ENCODE measurements at places on chromosomes 5 and 9. TPM values are rescaled to one million over a fixed set of nuclear protein-coding genes. Genes with fewer than 3 reads are reported as not detected.

GRCh38 chr9:109017493-109017892 is 4.2 kb upstream of the CTNNAL1 start:
- DNase-seq = no peak

DNA sequence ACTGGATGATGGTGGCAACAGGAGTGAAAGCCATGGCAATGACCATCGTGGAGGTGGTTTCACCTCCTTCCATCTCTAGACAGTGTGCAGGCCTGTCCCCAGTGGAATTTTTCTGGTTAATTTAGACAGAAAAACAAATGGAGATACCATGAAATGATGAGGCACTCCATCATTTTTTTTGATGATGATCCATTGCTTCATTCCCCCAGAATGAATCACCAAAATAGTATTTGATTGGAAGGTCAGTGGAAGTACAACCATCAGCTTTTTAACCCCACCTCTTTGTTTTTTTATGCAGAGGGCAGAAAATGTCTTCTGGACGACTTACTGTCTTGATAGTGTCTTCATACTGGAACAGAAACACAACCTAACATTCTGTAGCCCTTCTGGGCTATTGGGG is 42.6 kb upstream of the ADRA1B start:
- no peak for DNase-seq

DNA sequence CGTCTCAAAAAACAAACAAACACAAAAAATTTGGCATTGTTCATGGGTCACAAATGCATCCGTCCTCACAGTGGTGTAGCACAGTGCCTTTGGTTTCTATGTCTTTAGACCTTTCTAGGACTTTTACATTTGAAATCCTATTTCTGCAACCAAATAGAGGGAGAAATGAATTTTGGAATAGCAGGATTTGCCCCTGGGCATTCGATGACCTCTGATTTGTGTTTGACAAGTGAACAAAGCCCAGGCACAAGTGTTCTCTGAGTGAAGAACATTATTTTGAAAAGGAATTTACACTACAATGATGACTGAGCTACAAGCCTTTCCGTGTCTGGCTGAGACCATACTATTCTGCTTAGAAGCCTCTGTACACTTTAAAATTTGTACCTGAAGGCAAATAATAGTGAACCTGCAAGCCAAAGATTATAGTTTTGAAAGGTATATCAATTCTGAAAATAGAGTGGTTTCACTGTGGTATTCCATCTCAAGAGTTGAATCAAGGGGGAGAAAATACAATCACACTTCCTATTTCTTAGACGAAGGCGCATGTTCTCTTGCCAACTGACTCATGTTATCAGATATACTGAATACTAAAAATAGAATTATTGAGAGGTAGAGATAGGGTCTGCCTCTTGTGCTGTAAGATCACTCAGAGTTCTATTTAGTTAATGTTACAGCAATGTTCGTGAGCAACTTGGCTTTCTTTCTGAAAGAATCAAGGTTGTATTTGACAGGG is 297.6 kb downstream of the KDM4C start:
- no peak for DNase-seq

GRCh38 chr9:113624721-113625120 is 161.2 kb downstream of the RGS3 start:
- peak; percentile 66 for DNase-seq

DNA sequence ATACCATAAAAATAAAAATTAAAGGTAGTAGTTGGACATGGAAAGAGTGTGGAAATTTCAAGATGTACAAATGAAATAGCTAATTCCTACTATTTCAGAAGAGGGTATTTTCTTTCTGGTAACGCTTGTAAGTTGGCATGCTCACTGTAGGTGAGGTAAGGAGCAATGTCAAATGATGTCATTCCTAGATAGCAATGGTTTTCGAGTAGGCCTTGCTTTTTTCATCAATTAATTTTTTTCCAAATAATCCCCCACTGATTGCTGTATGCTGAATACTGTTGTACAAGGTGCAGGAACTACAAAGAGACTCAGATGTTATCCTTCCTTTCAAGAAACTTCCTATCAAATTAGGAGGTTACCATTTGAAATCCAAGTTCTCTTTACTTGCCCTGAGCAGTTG is 928 bp upstream of the SELENOP start:
- no peak for DNase-seq

GRCh38 chr5:9104571-9105339 is 441.1 kb downstream of the SEMA5A start:
- DNase-seq = no peak

DNA sequence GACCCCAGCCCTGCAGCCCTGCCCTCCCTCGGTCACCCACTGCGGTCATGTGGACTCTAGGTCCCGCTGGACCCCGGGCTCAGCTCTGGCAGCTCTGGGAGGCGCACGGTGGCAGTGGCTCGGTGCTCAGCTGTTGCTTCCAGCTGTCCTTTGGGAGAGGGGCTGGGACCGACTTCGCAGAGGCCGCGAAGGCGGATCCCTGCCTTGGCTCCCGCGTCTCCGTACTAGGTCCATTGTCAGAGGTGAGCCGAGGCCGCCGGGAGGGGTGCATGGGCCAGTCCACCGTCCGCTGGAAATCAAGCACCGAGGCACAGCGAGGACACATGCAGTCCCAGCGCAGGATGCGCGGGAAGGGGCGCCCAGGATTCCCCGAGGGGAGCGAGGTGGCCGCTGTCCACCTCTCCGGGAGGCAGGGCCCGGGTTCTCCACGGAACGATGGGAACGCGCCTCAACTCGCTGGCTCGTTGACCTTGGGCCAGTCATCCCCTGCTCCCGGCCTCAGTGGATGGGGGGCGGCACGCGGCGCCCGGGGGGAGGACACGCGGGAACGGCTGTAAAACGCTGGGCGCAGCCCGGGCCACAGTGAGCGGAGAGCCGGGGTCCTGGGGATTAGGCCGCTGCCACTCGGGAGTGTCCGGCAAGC is 732 bp downstream of the GBGT1 start:
- peak; percentile 50 for DNase-seq

GRCh38 chr5:10876006-10876744 is 115.1 kb upstream of the DAP start:
- DNase-seq = no peak

- DNase-seq = no peak
Measured at GRCh38 chr9:27763831-27764230, 190.6 kb upstream of the C9orf72 start.

- DNase-seq = no peak
Measured at GRCh38 chr5:72572236-72572765, 65.1 kb upstream of the ZNF366 start.

- DNase-seq = no peak
Measured at GRCh38 chr9:13570068-13570974, 290.8 kb upstream of the MPDZ start.

DNA sequence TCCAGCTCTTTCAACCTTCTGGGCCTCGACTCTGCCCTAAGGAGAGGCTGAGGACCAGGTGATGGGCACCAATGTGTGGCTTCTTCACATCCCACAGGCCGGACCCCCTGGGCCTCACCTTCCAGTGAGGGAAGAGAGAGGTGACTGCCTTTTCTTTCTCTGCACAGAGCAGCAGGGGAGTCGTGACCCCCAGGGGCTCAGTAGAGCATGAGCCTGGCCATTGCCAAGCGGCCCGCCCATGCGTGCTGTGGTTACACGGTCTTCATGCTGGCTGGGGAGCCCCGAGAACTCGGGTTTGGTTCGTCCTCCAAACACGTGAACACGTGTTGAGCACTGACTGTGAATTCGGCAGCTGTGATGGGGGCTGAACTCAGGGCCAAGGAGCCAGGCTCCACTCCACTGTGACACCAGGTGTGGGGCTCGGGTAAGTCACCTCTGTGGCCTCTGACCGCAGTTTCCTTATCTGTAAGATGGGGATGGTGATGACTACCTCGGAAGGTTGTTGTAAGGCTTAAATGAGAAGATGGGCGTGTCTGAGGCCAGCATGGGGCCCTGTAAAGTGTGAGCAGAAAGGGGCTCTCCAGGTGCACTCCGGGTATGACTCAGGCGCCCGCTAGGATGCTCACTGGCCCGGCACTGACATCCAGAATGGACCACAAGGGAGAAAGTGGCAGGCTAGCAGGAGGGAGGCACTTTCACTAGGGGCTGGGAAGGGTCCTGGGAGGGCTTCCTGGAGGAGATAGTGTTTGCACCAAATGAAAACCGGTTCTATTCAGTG is 13.4 kb upstream of the GRHPR start:
- DNase-seq = no peak

DNA sequence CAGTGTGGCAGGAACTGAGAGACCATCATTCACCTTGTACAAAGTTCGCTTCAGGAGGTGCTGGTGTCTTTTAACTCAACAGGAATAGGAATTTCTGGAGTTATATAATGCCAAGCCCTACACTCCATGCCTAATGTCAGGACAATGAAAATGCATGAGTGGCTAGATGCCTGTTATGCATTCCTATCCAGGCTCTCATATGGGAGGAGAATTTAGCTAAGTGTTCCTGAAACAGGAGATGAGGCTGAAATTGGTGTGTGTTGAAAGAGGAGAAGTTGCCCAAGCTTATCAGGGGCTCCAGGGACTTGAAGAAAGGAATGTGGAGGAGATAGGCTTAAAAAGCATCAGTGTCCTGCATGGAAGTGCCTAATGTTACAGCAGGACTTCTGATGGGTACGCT is 26.8 kb upstream of the PRUNE2 start:
- DNase-seq = no peak

DNA sequence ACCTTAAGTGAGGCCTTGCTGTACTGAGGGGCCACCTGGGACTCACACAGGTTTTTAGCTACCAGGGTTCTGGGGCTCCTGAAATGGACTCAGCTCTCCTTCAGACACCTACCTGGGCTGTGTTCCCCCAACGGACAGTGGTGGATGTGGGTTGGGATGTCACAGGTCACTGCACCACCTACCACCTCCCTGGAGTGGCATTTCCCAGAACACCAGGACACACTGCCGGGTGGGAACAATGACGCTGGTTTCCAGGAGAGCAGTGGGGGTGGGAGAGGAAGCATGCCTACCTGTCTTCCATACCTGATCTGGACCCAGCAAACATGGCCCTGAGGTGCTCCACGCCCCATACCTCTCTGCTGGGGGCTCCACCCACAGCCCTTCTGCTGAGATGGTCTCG is 20.9 kb downstream of the ERGIC1 start:
- DNase-seq = no peak

DNA sequence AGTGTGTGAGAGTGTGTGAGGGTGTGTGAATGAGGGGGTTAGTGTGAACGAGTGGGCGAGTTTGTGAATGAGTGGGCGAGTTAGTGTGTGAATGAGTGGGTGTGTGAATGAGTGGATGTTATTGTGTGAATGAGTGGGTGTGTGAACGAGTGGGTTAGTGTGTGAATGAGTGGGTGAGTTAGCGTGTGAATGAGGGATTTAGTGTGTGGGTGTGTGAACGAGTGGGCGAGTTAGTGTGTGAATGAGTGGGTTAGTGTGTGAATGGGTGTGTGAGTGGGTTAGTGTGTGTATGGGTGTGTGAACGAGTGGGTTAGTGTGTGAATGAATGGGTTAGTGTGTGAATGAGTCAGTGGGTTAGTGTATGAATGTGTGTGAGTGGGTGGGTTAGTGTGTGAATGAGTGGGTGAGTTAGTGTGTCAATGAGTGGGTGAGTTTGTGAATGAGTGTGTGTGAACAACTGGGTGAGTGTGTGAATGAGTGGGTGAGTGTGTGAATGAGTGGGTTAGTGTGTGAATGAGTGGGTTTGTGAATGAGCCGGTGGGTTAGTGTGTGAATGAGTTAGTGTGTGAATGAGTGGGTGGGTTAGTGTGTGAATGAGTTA is 37.5 kb downstream of the NKD2 start:
- no peak for DNase-seq

DNA sequence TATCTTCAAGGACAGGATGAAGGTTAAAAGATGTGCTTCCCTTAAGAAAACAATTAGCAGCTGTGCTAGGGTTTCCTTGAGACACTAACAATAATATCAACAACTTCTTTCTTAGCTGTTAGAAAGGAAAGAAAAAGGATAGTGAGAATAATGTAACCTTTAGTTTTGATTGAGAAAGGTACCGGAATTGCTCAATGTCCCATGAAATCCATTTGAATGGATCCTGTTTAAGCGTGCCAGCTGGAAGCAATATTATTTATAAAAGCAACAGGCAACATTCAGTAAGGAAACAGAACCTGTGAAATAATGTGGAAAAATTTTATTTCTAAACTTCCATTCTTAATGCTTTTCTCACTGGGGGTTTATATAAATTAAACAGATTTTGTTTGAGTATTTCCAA is 120.9 kb downstream of the CCDC192 start:
- no peak for DNase-seq

DNA sequence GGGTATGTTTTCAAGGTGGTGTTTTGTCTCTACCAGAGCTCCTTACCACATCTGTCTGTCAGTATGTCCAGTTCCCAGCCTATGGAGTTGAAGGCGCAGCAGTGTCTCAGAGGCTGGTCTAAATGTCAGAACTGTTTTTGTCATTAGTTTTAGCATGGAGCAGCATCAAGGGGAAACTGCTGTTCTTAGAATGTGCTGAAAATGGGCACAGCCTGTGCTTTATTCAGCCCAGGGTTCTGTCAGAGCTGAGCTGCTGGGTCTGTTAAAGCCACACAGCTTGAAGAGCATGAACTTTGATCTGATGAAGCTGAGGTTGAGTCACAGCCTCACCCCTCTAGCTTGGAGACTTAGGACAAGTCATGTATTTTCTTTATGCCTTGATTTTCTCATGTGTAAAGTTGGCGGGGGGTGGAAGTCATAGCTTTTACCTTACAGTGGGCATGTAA is 71.9 kb downstream of the RALGPS1 start:
- no peak for DNase-seq

DNA sequence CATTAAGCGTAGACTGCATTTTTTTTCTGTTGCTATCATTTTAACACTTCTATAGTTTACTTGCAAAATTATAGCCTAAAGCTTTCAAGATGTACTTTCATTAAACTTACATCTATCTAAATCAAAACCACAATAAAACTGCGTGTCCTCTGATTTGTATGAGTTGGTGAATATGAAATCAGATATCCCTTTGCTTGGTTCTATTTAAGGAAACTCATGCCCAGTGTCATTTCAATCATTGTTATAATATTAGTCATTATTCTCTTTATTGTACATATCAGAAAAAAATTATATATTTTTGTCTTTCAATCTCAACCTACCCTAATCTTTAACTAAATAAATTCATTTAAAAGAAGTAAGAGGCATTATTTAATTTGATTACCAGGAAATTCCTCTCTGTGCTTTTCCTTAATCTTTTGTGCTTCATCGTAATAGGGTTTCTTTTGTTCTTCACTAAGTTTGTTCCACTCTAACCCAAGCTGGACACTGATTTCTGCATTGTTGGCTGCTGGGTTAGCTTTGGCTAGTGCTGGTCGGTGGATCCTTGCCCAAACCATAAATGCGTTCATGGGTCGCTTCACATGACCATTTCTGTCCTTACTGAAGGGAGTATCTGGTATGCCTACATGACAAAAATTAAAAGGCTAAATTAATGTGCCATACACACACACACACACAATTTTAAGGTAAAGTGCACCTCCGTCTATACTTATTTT is 3.8 kb downstream of the SOX30 start:
- DNase-seq = no peak

- no peak for DNase-seq
Measured at GRCh38 chr9:79581388-79581787, 9.6 kb downstream of the TLE4 start.

The FBXO38 gene
- 28.9 TPM for total RNA-seq

The CDK5RAP2 gene
- total RNA-seq = 74.0 TPM

The OSMR gene
- total RNA-seq = 10.9 TPM

The PCDHGB2 gene
- 9.2 TPM for total RNA-seq

The TXNDC8 gene
- not detected for total RNA-seq

The MEIKIN gene
- total RNA-seq = not detected

The SREK1 gene
- 27.0 TPM for total RNA-seq

The PNPLA7 gene
- 12.2 TPM for total RNA-seq

Data from Right ventricle myocardium superior (tissue), 1 donor.